ENCODE measurements at places on chromosomes 4 and X. TPM values are rescaled to one million over a fixed set of nuclear protein-coding genes. Genes with fewer than 3 reads are reported as not detected.

Gene DGKK
- not detected for total RNA-seq

Gene IGFBP7
- 116 TPM for total RNA-seq

- no peak for DNase-seq
These were observed 281.3 kb downstream of the C4orf33 start for GRCh38 chr4:129377131-129377845.

DNA sequence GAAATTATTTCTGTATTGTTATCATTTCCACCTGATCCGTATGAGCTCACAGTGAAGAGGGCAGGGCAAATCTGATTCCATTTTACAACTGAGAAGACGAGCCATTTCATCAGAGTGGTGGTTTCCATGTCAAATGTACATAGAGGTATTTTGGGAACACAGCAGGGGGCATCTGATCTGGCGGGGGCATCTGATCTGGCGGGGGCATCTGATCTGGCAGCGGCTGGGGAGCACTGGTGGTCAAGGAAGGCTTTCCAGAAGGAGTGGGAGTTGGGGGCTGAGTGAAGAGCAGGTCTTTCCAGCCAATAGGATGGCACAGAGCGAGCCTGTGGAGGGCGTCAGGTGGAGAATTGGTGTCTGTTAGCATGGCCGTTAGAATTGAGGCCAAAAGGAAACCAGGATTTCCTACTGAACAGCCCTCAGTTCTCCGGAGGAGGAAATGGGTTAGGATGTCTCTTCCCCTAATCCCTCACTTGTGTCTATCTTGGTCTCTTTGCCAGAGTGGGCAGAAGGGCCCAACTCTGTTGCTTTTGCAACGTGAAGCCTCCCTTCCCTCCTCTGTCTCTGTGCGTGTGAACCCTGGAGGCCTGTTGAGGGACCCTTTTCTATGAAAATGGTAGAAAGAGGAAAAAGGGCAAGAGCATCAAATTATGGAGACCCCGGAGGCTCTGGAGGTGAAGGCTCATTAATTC, 41.3 kb downstream of the RHOH start:
- no peak for DNase-seq

GRCh38 chr4:98682719-98683118, 24.3 kb upstream of the TSPAN5 start:
- no peak for DNase-seq

DNA sequence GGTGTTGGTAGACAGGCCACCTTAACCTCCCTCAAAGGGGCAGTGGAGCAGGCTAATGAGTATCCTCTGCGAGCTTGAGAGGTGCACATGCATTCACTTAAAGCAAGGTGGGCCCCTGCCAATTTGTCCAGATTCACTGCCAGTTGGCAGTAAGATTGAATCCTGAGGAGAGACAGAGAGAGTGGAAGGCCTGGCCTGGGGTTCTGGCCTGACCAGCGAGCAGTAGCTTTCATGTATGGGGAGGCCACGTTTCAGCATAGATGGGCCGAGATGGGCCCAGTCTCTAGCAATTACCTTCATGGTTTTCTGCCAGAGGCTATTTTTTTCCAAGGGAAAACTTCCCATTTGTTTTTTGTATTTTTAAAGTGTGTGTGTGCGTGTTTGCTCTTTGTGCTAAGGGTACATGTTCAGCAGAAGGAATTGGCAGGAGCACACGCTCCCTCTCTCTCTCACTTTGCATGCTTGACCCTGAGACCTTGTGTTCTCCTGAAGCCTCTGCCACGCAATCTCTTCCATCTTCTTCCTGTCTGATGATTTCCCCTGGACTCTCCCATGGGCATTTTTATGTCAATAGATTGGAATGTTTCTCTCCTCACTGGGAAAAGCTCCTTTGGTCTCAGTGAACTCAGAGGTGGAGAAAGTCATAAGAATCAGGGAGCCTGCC, 215.8 kb upstream of the SFRP2 start:
- no peak for DNase-seq

DNA sequence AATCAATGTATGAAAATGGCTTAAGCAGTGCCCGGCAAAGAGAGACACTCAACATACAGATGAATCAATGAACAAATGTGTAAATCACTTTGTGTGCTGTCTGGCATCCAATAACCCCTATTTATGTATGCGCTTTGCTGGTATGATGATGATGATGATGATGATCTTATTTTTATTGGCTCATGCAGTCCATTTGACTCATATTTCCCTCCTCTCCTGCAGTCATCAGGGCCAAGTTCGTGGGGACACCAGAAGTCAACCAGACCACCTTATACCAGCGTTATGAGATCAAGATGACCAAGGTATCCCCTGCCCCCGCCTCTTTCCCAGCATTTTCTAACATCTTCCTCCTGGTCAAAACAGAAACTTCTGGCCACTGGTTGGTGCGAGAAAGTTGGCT, 2.5 kb downstream of the TIMP1 start:
- no peak for DNase-seq

All from mucosa of descending colon (tissue), 3 donors.